ENCODE measurements at places on chromosomes 1 and 21. TPM values are rescaled to one million over a fixed set of nuclear protein-coding genes. Genes with fewer than 3 reads are reported as not detected.

The LCE5A gene
- not detected for total RNA-seq

GRCh38 chr1:118253053-118253915, 68.3 kb upstream of the SPAG17 start:
- no peak for DNase-seq

GRCh38 chr21:19781881-19782652, 1216.1 kb upstream of the NCAM2 start:
- DNase-seq: no peak

The FMO2 gene
- total RNA-seq: 0.72 TPM

The RGS4 gene
- 32.3 TPM for total RNA-seq

Measured in adrenal gland (tissue), 19 donors.